ENCODE measurements at places on chromosomes 5 and 9. TPM values are rescaled to one million over a fixed set of nuclear protein-coding genes. Genes with fewer than 3 reads are reported as not detected.

IFNA2 gene
- total RNA-seq, result not detected

FAT2 gene
- total RNA-seq, result not detected

HRH2 gene
- total RNA-seq, result 11.6 TPM

PCDHB3 gene
- not detected for total RNA-seq

GPR151 gene
- not detected for total RNA-seq

PCDHGA4 gene
- 0.12 TPM for total RNA-seq

LHX3 gene
- not detected for total RNA-seq

DMGDH gene
- total RNA-seq, result 1.7 TPM

PRR16 gene
- total RNA-seq, result not detected

SKIC3 gene
- total RNA-seq, result 78.1 TPM

GLDC gene
- 7.1 TPM for total RNA-seq

ADAMTS16 gene
- not detected for total RNA-seq

FANCG gene
- 107 TPM for total RNA-seq

SH2D3C gene
- total RNA-seq, result 35.3 TPM

WHRN gene
- 4.4 TPM for total RNA-seq

SPINK4 gene
- total RNA-seq, result not detected

DBH gene
- total RNA-seq, result not detected

LHX2 gene
- total RNA-seq, result not detected

SLC6A3 gene
- not detected for total RNA-seq

TRPM3 gene
- not detected for total RNA-seq

SHISAL2B gene
- total RNA-seq, result not detected

TTC23L gene
- total RNA-seq, result 0.07 TPM

LHX6 gene
- not detected for total RNA-seq

INSYN2B gene
- not detected for total RNA-seq

C7 gene
- not detected for total RNA-seq

IL3 gene
- total RNA-seq, result 23.1 TPM

SH3TC2 gene
- not detected for total RNA-seq

LCN15 gene
- not detected for total RNA-seq

TMEM38B gene
- 13.8 TPM for total RNA-seq

SGCD gene
- total RNA-seq, result not detected

PDE8B gene
- not detected for total RNA-seq

C9orf50 gene
- not detected for total RNA-seq

RMRP gene
- 13,592 TPM for total RNA-seq

TTC39B gene
- 31.7 TPM for total RNA-seq

FAM81B gene
- total RNA-seq, result not detected

NR2F1-AS1 gene
- total RNA-seq, result not detected

PCDHGA9 gene
- 0.10 TPM for total RNA-seq

TMEM171 gene
- not detected for total RNA-seq

IRX1 gene
- total RNA-seq, result not detected

PCDHA1 gene
- total RNA-seq, result not detected

TMEM203 gene
- total RNA-seq, result 31.1 TPM

NUP155 gene
- 75.6 TPM for total RNA-seq

BNIP1 gene
- 20.9 TPM for total RNA-seq

MEIKIN gene
- 2.1 TPM for total RNA-seq

MELK gene
- 69.6 TPM for total RNA-seq

PTGDS gene
- not detected for total RNA-seq

AK1 gene
- 27.7 TPM for total RNA-seq

LRRTM2 gene
- not detected for total RNA-seq

ANKRD18B gene
- 0.31 TPM for total RNA-seq
